ENCODE measurements at places on chromosomes 6 and 20. TPM values are rescaled to one million over a fixed set of nuclear protein-coding genes. Genes with fewer than 3 reads are reported as not detected.

The RNF182 gene
- 0.66 TPM for polyA plus RNA-seq

DNA sequence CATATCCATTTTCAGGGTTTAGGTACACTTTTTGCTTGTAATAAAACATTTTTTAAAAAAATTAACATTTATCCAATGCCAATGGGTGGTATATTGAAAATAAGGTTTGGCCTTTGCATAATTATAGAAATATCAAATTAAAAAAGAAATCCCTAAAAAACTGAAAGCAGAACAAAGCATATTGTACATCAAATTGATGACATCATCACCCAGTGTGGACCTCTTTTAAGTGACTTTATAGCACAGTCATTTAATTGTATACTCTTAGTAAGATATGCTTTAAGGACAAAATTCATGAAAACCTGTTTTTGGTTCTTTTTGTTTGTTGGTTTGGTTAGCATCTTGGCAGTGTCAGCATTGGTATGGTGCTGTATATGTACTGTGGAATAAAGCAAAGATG, 1.4 kb upstream of the EEF1E1 start:
- DNase-seq, result no peak

- DNase-seq, result no peak
Measured at GRCh38 chr20:16488616-16489015, 84.6 kb downstream of the KIF16B start.

- no peak for DNase-seq
Measured at GRCh38 chr6:31734821-31735406, 1.4 kb downstream of the CLIC1 start.

- DNase-seq, result no peak
Measured at GRCh38 chr6:156161471-156161870, 615.7 kb upstream of the ARID1B start.

The NFKBIE gene
- polyA plus RNA-seq, result 5.4 TPM

The PLCG1 gene
- 88.7 TPM for polyA plus RNA-seq

DNA sequence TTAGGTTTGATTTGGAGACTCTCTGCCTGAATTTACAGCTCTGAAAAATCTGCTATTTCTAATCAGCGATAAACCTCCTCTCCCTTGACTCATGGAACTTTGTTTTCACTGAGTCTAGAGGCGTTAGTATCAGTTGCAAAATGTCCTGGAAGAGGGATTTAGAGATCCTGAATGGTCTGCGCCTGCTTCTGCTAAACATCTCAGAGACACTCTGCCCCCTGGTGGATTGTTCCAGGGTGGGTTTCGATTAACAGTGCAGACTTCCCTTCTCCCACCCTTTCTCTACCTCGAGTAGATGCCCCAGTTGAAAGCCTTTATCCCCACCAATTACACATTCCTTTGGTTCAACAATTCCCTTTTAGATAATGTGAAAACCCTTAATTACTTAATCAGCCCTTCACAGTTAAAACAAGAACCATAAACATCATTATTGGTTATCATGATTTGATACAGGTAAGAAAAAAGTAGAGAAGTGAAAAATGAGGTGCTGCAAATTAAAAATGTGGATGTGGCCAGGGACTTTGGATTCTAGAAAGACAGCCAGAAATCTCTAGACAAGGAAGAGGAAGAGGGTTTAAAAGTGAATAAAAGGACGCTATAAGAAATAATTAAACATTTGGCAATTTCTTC, 5.5 kb downstream of the HTR1B start:
- DNase-seq, result peak; percentile 62

DNA sequence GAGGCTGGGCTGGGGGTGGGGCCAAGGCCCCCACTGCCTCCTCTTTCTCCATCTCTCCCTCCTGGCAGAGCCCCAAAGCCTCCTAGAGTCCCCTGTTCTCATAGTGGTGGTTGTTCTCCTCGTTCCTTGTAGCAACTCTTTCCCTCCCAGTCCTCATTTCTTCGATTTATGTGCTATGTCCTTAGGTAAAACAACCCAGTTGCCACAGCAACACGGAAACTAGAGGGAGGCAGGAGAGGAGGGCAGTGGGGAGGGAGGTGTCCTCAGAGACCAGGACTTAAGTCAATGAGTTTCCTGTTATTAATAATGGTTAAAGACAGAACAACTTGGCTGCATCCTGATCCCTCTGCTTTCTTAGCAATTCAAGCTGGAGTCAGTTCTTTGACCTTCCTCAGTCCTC, 161.0 kb downstream of the INSM1 start:
- no peak for DNase-seq

DNA sequence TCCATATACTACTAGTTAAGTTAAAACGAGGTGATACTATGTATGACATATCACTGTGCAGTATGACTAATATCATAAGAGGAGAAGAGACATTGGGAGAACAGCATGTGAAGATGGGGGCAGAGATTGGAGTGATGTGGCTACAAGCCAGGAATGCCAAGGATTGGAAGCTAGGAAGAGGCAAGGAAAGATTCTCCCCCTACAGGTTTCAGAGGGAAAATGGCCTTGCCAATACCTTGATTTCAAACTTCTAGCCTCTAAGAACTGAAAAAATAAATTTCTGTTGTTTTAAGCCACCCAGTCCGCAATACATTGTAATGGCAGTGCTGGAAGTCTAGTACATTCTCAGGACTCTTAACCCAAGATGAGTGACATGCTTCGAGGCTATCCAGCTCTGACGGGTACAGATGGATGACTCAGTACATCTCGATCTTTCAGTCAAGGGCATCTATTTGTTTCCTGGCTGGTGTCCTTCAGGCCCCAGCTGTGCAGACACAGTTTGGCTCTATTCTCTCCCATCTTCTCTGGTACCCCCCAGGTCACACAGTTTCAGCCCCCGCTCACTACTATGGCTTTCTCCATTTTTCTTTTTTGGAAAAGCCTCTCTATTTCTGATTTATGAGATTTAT, 55.5 kb upstream of the THEMIS start:
- no peak for DNase-seq

DNA sequence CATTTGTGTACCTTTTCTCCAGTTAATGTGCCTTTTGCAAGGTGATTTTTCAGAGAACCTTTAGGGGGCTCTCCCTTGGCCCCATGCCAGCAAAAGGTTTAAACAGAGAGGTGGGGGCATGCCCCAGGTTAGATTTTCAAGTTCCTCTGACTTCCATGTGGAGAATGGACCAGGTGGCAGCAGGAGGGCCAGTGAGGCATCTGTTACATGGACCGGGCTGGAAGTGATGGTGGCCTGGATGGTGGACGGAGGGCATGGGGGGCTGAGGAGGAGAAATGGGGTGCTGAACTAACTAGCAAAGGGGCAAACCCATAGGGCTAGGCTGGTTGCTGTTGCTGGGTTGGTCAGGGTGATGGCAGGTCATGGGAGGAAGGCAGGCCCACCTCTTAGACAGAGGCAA, 20.7 kb upstream of the BPI start:
- DNase-seq, result no peak

- peak; percentile 38 for DNase-seq
Measured at GRCh38 chr20:10332656-10333415, 101.2 kb downstream of the MKKS start.

GRCh38 chr20:48910347-48910781, 11.1 kb upstream of the ARFGEF2 start:
- no peak for DNase-seq

DNA sequence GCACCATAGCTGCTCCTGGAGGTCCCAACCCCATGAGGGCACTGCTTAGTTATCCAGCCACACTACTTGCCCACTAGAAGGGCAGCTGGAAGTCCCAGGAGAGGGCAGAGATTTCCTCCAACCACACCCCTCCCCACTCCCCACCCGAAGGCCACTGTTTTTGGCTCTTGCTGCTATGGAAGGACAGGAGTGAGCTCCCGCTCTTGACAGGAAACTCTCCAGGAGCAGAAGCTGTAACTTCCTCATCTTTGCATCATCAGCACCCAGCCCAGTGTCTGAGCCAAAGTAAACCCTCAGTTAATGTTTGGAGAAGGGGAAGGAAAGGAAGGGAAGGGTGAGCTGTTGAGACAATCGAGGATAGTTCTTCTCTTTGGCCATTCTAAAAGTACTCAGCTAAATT, 120.7 kb downstream of the MTFR2 start:
- no peak for DNase-seq

The OOEP gene
- 0.36 TPM for polyA plus RNA-seq

DNA sequence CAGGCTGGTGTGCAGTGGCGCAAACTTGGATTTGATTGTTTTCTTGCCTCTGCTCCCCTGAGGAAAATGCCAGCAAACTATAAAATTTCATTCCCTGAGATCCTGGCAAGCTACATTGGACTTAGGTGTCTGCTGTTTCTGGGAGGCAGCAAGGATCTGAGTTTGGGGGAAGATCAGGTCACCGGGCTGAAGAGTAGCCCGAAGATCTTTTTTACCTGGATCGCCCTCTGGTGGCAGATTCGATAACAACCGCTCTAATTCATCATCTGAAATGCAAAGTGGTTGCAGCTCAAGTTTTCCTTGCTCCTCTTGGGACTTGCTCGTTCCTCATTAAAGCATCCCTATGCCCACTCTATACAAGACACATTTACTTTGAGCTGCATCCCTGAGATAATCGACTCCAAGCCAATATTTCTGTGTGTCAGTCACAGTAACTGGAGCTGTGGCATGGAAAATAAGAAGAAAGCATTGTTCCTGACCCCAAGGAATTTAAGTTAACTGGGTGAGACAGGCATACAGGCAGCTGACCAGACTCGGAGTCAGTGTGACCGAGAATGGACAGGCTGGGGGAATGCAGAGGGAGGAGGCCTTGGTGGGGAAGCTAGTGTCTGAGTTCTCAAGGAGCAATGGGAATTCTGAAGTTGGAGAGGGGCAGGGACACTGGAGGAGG, 131.8 kb upstream of the PROKR2 start:
- DNase-seq, result peak; percentile 17

The HLA-DOB gene
- not detected for polyA plus RNA-seq

DNA sequence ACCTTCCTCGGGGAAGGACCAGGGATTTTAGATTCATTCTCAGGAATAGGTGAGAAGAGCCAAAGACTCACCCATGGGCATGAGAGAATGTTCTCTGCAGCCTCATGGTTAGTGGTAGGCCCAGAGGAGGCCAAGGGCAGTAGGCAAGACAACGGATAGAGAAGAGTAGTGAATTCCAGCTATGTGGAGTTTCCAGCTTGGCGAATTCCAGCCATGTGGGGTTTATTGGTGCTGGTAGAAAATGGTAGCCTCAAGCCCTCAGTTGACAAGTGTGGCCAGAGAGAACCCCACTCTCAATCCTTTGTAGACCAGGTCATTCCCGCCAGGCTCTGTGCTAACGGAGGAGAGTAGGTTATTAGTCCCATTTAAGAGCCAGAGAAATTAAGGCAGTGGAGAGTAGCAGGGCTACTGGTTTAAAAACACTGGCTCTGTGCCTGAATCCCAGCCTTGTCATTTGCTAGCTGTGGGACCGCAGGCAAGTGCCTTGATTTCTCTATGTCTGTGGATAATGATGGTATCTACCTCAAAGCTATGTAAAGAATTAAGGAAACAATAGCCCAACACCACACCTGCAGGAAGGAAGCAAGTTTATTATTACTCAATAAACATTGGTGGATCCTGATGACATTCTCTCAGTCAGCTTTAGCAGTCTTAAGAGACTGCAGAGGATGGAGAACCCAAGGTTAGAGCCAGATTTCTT, 2.0 kb upstream of the SLC9A8 start:
- no peak for DNase-seq

The SPATA25 gene
- 9.2 TPM for polyA plus RNA-seq

The KHDRBS2 gene
- polyA plus RNA-seq, result not detected

DNA sequence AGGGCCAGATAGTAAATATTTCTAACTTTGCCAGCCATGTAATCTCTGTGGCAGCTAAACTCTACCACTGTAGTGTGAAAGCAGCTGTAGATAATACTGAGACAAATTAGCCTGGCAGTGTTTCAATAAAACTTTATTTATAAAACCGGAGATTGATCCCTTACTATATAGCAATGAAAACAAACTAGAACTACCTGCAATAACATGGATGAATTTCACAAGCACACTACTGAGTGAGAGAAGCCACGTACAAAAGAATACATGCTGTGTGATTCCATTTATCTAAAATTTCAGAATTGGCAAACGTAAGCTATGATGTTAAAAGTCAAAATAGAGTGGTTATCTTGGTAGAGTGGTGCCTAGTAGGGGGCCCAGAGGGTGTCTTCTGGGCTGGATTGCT, 198.7 kb upstream of the SGK1 start:
- DNase-seq, result no peak

- no peak for DNase-seq
Measured at GRCh38 chr20:34131491-34131890, 19.4 kb upstream of the EIF2S2 start.

DNA sequence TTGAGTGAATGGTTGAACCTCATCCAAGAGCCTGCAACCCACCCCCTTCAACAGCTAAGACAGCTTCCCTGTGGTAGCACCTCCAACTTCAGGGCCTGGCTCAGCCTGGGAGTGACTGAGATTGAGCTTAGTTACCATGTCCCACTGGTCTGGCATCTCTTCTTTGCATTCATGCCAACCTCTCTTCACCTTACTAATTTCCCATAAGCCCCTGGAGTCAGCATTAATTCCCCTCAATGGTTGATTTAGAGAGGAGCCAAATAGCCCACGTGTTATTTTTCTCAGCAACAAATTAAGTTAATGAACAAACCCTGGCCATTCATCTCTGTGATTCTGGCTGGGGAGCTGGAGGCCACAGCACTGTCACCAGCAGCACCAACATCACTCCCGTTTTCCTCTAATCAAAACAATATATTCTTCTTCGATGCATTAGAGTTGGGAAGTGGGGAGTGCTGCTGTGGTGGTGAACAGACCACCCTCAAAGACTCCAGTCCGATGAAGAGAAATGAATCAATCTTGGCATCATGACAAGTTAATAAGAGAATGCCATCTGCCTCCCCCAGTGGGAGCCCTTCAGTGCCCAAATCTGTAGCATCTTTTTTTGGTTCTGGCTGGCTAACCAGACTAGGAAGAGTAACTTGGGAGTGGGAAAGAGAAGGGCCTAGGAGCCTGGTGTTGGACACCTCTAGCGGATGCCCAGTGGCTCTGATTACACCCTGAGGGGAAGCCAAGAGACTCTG, 316.9 kb upstream of the RNF24 start:
- no peak for DNase-seq

DNA sequence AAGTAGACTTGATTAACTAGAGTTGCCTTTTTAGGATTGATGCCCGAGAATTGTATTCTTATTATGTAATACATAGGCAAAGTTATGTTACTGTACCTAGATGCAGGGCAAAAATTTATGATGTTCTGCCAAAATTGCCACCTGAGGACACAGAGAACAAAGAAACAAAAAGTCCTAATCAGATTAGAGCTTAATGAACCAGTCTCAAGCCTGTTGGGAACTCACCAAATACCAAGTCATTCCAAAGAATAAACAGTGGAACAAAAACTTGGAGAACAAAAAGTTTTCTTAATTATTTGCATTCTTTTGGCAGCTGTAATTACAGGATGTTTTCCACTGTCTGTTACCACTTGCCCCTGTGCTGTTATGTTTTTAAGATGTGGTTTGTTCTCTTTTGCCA, 154.7 kb upstream of the SGK1 start:
- DNase-seq, result no peak

DNA sequence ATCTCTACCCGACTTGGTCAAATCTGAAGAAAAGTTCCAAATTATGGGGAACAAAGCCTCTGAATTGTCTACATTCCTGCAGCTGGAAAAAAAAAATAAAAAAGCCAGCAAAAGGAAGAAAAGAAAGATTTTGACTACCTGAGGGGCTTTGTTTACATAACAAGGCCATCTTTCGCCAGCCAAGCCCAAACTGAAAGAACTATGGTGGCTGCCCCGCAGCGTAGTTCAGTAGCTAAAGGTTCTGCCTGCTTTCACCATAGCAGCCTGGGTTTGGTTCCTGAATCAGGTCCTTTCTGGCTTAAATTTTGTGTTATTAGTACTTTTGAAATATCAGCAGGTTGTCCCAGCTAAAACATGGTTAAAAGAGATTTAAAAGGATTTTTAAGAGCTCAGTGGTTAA, 35.4 kb downstream of the ZNF133 start:
- no peak for DNase-seq

The BIRC7 gene
- not detected for polyA plus RNA-seq

The SCUBE3 gene
- 1.1 TPM for polyA plus RNA-seq

The OR12D3 gene
- not detected for polyA plus RNA-seq
